ENCODE measurements at places on chromosomes 1 and 21. TPM values are rescaled to one million over a fixed set of nuclear protein-coding genes. Genes with fewer than 3 reads are reported as not detected.

CELF3 gene
- not detected for total RNA-seq

MROH9 gene
- total RNA-seq: not detected

SPATA21 gene
- total RNA-seq: under 0.01 TPM

PAX7 gene
- total RNA-seq: not detected

GIPC2 gene
- total RNA-seq: 30.9 TPM

TMEM82 gene
- total RNA-seq: not detected

GJA8 gene
- total RNA-seq: not detected

RNU1-3 gene
- total RNA-seq: under 0.01 TPM

IFI44 gene
- 22.7 TPM for total RNA-seq

SNX7 gene
- total RNA-seq: 77.2 TPM

COL11A1 gene
- total RNA-seq: not detected

KNCN gene
- total RNA-seq: not detected

SLC25A34 gene
- 0.13 TPM for total RNA-seq

TAS1R1 gene
- total RNA-seq: not detected

HDAC1 gene
- total RNA-seq: 122 TPM

TESK2 gene
- 2.2 TPM for total RNA-seq

RNU11 gene
- total RNA-seq: not detected

LRRC8C gene
- total RNA-seq: 58.8 TPM

TRIM67 gene
- total RNA-seq: not detected

SHE gene
- total RNA-seq: 77.0 TPM

ATP13A2 gene
- total RNA-seq: 74.9 TPM

MPL gene
- total RNA-seq: 0.07 TPM

PGD gene
- total RNA-seq: 217 TPM

PRKAB2 gene
- total RNA-seq: 12.0 TPM

PLA2G2D gene
- not detected for total RNA-seq

GJA4 gene
- total RNA-seq: 35.9 TPM

FCRLB gene
- 0.66 TPM for total RNA-seq

CD2 gene
- not detected for total RNA-seq

CNN3 gene
- 339 TPM for total RNA-seq

RNF186 gene
- total RNA-seq: not detected

MIER1 gene
- total RNA-seq: 54.0 TPM

FAM167B gene
- total RNA-seq: 0.93 TPM

CDCA8 gene
- total RNA-seq: 21.3 TPM

ZMYND12 gene
- 0.79 TPM for total RNA-seq

CAPN9 gene
- under 0.01 TPM for total RNA-seq

FAM3B gene
- total RNA-seq: not detected

FLG gene
- under 0.01 TPM for total RNA-seq

TNNT2 gene
- total RNA-seq: 0.07 TPM

NKAIN1 gene
- not detected for total RNA-seq

SLC5A3 gene
- total RNA-seq: 21.8 TPM

SEMA6C gene
- 15.5 TPM for total RNA-seq

LIX1L gene
- 60.9 TPM for total RNA-seq

PERM1 gene
- not detected for total RNA-seq

NBPF20 gene
- 3.7 TPM for total RNA-seq

TTC4 gene
- total RNA-seq: 47.0 TPM

TMPRSS3 gene
- total RNA-seq: not detected

RGS7 gene
- total RNA-seq: 2.2 TPM

WNT3A gene
- total RNA-seq: not detected

CADM3 gene
- total RNA-seq: 2.1 TPM

IL20 gene
- total RNA-seq: not detected

FGR gene
- not detected for total RNA-seq

All from thoracic aorta endothelial cell (primary cell).